ENCODE measurements at places on chromosomes 7 and 10. TPM values are rescaled to one million over a fixed set of nuclear protein-coding genes. Genes with fewer than 3 reads are reported as not detected.

- peak; percentile 9 for DNase-seq
Measured at GRCh38 chr7:139541600-139542307, 18.3 kb downstream of the CLEC2L start.

DNA sequence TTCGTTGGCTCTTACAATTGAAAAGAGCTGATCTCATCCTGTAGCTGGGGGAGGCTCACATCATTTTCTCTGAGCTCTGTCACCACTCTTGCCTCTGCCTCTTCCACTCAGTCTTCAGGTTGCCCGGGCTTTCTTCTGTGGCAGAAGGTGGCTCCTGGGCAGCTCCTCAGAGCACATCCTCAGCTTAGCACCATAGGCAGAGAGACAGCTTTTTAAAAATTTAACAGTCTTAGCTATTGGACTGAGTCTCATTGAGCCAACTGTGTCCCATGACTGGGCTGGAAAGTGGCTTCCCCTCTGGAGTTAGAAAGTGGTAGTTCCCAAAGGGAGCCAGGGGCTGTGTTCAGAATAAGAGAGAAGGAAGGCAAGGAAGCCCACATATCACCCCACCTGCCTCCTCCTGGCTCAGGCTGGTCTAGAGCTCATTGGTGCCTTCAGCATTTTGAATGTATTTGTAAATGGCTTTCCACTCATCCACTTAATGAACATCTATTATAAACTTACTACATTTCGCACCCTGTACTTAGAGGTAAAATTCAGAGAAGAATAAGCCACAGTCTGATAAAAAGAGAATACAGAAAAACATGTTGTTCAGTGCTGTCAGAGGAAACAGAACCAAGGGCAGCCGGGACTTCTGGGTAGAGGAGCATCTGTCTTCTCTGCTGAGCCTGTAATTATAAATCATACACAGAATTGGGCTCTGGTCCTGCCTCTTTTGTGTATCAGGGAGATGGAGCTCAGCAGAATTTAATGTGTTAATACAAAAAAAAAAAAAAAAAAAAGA, 119.3 kb downstream of the WDFY4 start:
- no peak for DNase-seq

- no peak for DNase-seq
Measured at GRCh38 chr7:116899308-116899707, 36.9 kb downstream of the CAPZA2 start.

The TCF7L2 gene
- total RNA-seq = 10.6 TPM

The NOC3L gene
- 21.0 TPM for total RNA-seq

DNA sequence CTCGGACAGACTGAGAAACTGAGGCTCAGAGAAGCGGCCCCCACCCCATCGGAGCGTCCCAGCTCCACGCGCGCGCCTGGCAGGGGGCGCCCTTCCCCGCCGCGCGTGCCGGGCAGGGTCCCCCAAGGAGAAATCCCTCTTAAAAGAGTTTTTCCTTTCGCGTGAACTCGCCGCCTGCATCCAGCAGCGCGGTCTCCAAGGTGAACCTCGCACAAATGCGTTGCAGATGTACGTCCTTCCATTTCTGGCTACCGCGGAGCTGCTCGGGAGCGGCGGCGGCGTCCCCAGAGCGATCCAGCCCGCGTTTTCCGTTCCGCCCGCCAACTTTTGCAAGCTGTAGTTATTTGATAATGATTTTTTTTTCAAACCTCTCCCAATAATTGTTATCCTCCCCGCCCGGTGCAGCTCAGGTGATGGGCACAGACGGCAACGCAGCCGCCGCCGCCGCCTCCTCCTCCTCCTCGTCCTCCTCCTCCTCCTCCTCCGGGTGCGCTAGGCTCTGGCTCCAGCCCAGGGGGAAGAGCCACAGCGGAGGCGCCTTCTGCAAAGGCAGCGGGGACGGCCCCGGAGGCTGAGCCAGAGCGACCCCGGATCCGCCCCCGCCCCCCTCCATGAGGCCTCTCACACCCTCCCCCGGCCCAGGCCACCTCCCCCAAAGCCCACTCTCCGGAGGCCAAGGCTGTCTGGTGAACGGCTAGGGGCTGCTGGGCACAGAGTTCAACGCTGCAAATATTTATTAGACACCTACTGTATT, 74.0 kb upstream of the CUX1 start:
- peak; percentile 97 for DNase-seq

- DNase-seq = no peak
Measured at GRCh38 chr7:17401791-17402627, 103.6 kb downstream of the AHR start.
